ENCODE measurements at places on chromosomes 11 and 22.

DNA sequence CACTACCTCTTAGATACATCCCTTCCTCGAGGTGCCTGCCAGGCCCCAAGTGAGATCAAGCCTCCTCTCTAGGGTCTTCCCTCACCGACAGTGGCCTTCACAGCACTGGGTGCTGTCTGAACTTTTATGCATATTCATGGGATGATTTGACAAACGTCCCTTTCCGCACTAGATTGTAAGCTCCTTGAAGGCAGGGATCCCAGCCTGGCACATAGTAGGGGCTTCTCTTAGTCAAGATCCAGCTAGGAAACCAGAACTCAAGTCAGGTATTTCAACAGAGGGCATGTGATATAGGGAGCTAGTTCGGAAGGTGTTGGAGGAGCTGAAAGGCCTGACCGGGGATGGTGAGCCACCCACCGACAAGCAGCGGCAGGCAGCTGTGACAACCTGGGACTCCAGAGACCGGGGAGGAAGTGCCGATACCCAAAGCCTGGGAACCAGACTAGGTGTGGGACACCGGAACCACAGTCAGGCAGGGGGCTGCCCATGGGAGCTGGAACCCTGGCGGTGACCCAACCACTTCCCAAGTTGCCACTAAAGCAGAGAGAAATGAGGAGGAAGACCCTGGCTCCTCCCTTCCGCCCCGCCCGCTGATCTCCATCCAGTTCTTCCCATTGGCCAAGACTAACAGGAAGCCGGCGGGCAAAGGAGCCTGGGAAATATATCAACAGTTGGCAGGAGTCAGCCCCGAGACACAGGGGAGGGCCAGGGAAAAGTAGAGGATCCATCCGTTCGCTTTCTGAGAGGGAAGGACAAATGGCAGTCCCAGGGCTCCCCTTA, 39.8 kb upstream of the CD82 start:
- DNase-seq, result no peak

GRCh38 chr11:58060939-58061672, 30.4 kb downstream of the OR6Q1 start:
- no peak for DNase-seq

- DNase-seq, result no peak
These were observed 285.9 kb downstream of the BRD1 start for GRCh38 chr22:49541693-49542230.

DNA sequence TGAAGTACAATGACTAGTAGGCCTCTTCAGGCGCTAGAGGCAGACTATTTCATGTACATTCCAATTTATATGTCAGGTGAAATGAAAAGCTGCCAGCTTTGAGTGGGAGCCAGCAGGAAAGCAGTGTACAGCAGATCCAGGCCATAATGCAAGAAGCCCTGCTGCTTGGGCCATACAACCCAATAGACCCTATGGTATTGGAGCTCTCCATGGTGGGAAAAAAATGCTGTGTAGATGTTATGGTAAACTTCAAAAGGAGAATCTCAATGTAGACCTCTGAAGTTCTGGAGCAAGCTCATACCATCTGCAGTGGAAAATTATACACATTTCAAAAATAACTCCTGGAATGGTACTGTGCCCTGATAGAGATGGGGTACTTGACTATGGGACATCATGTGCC, 71.5 kb upstream of the CD82 start:
- no peak for DNase-seq

DNA sequence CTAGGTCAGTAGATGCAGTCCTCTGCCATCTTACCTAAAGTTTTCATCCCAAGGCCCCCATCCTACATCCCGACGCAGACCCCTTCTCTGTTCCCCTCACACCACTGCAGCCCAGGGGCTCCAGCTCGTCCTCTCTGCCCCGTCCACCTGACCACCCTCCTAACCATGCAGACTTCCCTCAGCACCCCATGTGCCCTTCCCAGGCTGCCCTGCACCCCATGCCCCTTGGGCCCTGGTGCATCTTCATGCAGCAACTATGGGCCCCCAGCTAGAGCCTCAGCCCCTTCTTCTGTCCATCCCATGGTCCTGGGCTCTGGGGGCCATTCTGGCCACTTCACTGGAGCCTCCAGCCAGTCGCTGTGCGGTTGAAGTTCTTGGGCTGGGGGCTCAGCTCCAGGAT, 2.9 kb downstream of the PRR33 start:
- DNase-seq, result no peak

DNA sequence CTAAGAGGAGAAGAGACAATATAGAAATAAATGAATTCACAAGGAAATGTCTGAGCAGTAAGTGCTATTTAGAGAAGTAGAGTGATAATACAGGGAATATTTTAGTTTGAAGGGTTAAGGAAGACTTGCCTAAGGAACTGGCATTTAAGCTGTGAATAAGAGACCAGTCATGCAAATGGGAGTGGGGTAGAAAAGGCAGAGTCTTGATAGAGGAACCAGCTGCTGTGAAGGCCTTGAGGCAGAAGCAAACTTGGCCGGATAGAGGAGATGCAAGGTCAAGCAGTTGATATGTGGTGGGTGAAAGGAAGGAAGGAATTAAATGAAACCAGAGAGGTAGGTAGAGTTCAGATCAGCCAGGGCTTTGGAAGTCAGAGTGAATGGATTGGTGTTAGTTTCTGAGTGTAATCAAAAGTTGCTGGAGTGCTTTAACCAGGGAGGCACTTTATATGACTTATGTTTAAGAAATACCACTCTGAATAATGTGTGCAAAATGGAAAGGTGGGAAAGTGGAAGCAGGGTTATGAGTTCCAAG, 198.4 kb upstream of the SESN3 start:
- DNase-seq, result no peak

DNA sequence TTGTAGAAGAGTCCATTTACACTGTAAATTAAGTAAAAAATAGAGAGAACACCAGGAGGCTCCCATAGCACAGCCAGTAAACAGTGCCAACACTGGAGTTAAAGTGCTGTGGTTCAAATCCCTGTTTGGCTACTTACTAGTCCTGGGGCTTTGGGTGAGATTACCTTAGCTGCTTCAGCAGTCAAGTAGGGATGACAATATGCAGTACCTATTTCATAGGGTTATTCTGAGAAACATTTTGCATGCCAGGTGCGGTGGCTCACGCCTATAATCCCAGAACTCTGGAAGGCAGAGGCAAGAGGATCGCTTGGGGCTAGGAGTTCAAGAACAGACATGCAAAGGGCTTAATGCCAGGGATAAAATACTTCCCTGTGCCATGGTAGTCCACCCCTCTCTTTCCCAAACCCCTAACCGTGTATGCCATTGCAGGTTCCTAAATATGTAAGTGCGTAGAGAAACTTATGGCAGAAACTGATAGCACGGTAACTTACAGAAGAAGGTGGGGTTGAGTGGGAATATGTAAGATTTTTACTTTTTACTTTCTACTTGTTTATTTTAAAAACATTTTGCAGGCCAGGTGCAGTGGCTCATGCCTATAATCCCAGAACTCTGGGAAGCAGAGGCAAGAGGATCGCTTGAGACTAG, 86.4 kb upstream of the PICALM start:
- no peak for DNase-seq

GRCh38 chr11:48034926-48035871, 54.8 kb downstream of the PTPRJ start:
- no peak for DNase-seq

DNA sequence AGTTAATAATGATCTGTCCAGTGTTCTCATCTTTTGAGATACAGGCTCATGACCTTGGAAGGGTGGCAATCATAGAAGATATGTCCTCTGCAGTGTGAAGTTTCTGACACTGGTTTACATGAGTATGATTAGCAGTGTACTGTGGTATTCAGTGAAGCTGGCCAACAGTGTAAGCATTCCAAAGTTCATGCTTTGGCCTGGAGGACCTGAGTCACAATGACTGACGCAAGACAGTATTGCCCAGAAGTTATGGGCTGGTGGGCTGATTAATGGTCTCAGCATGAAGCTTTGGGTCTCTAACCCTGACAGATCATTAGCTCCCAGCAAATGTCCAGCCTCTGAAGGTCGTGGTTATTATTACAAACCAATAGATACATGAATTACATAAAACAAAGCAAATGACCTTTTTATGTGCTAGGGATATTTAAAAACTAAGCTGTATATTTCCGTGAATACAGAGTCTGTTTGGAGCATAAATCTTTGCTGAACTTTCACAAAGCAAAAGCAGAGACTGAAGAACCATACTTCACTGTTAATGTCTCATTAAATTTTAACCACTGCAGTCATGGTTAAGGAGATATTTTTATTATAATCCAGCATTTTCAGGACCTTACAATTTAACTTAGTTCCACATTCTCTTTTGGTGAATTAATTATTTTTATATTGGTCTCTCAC, 28.3 kb upstream of the USP47 start:
- no peak for DNase-seq

- DNase-seq, result no peak
These were observed 234.1 kb downstream of the KIRREL3 start for GRCh38 chr11:126766440-126766839.

GRCh38 chr11:75633409-75634066, 35.3 kb downstream of the MAP6 start:
- DNase-seq, result no peak

DNA sequence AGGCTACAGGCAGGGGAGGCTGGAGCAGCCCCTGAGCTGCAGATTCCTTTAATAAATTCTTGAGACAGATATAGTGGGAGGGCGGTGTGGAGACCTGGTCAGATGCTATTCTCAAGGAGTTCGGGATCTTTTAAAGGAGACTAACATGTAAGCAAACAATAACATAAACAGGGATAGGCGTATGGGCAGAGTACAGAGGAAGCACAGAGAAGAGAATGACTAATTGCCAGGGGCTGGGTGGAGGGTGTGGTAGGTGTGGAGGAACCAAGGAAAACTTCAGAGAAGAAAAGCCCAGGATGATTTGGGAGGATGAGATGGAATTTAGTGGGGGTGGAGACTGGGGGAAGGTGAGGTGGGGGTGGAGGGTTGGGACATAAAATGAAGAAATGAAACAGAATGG, 9.7 kb upstream of the HEPHL1 start:
- no peak for DNase-seq

DNA sequence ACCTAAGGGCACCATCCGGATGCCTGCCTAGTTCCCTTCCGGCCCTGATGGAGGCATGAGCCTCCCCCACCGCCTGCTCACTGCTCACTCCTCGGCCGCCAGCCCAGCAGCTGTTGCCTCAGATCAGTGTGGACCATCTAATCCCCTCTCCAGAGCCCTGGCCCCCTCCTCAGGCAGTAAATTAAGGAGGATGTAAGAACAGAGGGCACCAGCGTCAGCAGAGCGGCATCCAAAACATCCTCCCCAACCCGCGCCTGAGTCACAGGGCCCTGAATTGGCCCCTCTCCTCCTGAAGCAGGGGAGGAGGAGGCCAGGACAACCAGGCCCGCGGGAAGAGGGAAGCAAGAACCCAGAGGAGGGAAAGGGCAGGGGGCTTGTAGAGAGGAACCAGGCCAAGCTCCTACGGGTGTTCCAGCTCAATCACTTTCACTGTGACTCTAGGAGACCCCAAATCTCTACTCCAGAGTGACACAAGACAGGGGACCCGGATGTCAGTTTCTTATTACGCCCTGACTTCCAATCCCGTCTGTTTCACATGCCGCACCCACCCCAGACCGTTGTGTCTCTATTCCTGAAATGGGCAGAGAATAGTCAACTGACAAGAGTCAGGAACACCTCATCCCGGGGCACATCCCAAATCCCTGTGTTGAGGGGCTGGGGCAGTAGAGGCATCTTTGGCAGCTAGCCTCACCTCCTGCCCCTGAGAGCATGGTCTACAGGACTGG, 31.3 kb upstream of the MYOD1 start:
- no peak for DNase-seq

Data from NCI-H345 (cell line).